ENCODE measurements at places on chromosomes 11 and 22. TPM values are rescaled to one million over a fixed set of nuclear protein-coding genes. Genes with fewer than 3 reads are reported as not detected.

- DNase-seq, result no peak
These were observed 12.6 kb downstream of the OR6Q1 start for GRCh38 chr11:58043379-58043778.

DNA sequence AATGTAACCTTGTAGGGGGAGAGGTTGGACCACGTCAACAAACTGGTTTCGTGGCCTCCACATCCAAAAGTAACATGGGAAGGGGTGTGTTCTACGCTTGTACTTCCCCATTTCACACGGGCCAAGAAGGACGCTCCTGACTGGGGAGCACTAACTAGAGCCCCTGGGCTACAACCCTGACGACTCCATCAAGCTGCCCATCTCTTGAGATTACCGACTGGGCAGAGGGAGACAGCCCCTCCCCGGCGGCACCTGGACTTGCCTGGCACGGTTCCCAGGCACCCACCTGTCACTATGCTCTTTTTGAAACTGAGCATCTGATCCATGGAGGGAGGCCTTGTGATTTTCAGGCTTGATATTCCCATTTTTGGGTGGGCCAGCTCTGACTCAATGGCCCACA, 68.5 kb downstream of the SHANK2 start:
- DNase-seq, result no peak

- DNase-seq, result no peak
These were observed 91.0 kb downstream of the TMPRSS5 start for GRCh38 chr11:113615098-113615497.

Gene KRTAP5-2
- polyA plus RNA-seq, result 0.38 TPM

GRCh38 chr11:26806219-26806618, 84.4 kb upstream of the SLC5A12 start:
- DNase-seq, result no peak

Gene PIH1D2
- polyA plus RNA-seq, result 1.1 TPM

GRCh38 chr22:36055376-36056295, 27.0 kb upstream of the RBFOX2 start:
- DNase-seq, result no peak

DNA sequence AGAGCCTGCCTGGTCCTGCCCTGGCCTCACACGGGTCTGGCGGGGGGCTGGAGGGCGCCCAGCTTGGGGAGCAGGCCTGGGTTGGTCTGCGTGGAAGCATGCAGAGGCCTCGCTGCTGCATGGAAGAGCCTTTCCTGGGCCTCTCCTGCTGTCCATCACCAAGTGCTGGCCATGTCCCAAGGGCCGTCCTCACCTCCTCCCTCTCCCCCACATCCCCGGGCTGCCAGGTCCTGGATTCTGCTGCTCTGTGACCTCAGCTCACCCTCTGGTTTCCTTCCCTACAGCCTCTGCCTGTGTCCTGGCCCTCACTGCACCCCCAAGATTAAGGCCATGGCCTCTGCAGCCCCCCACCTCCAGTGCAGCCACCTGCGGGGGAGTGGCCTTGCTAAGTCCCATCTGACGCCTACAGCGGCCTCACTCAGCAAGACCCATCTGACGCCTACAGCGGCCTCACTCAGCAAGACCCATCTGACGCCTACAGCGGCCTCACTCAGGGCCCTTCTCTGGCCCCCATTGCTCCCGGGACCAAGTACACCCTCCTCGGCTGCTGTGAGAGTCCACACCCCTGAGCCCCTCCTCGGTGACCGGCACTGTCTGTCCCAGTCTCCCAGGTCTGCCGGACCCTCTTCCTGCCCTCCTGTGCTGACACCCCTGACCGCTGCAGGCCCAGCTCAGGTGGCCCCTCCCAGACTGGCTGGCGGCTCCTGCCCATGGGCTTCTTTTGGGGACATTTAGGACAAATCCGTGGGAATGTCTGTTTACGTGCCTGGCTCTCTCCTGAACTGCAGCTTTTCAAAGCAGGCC, 119.5 kb upstream of the B3GAT1 start:
- no peak for DNase-seq

GRCh38 chr11:130653838-130654636, 205.6 kb downstream of the ADAMTS15 start:
- DNase-seq, result no peak

GRCh38 chr11:34251589-34251980, 106.2 kb downstream of the ABTB2 start:
- DNase-seq, result no peak

DNA sequence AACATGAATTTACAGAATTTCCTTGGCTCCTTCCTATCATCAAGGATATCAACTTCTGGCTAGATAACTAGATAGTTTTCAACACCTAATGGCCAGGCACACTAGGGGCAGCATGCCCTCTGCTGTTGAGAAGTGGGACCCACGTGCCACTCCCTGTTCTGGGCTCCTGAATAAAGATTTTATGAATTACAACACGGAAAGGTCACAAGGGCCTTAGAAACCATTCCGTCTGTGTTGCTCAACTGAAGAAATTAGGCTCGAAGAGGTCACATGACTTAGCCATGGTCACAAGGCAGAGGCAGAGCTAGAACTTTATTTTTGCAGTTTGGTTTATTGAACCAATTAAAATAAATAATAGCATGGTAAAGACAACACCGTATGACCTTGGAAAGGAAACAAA, 36.0 kb downstream of the PRCP start:
- DNase-seq, result no peak

DNA sequence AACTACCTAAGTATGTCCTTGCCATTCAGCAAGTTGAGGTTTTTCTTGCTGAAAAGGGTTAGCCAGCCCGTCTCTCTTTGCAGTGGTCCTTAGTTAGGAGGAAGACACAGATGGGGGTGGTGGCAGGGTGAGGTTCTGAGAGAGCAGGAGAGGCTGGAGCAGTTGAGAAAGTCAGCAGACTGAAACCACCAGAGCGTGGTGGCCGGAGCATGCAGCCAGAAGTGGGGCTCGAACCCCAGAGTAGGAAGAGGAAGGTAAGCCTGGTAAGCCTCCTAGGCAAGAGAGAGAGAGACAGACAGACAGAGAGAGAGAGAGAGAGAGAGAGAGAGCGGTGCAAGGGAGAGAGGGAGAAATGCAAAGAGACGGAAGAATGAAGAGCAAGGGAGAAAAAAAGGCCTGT, 9.2 kb upstream of the SCN4B start:
- no peak for DNase-seq

DNA sequence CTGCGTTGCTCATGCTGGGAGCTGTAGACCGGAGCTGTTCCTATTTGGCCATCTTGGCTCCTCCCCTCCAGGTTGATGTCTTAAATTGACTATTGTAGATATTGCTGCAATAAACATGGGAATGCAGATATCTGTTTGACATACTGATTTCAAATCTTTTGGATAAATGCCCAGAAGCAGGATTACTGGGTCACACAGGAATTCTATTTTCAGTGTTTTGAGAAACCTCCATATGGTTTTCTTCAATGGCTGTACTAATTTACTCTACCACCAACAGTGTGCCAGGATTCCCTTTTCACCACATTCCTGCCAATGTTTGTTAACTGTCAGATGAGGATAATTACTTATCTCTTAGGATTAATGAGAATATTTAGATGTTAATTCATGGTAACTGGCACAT, 467.0 kb downstream of the LUZP2 start:
- no peak for DNase-seq

Gene ALDH3B2
- polyA plus RNA-seq, result not detected

DNA sequence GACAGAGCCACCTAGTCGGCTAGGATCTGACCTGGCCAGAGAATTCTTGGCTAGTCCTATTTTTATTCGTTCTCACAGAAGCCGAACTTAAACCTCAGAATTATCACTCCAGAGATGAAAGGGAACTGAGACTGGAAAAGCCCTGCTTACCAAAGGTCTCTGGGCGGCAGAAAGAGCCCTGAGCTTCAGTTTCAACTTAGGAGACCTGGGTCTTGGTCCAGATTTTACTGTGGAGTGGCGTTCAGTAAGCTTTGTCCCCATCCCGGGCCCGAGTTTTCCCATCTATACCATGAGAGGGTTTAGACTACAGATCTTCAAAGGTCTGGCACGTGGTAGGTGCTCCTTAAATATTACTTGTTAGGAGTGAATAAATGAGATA, 516 bp downstream of the NEU3 start:
- DNase-seq, result no peak

Gene C11orf97
- not detected for polyA plus RNA-seq

- DNase-seq, result no peak
These were observed 48.8 kb downstream of the PACS1 start for GRCh38 chr11:66118847-66119246.

DNA sequence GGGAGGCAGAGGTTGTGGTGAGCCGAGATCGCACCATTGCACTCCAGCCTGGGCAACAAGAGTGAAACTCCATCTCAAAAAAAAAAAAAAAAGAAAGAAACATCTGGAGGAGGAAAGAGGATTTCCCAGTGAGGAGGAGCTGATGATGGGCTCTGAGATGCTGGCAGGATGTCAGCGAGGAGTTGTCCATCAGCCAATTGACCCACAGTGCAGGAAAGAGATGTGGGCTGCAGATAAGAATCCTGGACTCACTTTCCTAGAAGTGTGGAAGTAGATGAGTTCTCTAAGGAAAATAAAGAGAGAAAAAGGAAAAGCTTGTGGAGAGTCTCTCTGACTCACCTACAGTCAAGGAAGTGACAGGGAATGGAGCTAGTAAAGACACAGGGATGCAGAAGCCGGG, 9.7 kb downstream of the IZUMO1R start:
- no peak for DNase-seq

DNA sequence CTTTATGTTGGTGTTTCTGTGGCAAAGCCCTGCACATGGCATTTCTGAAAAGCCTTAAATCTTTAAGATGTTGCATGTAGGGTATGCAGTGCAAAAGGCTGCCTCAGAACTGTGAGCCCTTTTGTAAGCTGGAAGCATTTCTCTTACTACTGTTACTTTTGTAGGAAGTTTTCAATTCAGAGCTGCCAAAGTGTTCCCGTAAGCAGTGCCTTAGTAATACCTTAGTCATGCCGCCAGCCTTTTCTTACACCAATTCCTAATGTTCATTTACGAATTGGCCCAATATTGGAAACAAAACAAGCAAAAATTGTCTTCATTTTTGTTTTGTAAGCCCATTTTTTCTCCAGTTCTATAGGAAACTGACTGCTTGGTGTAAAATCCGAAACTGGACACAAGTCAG, 67.4 kb upstream of the RASSF10 start:
- DNase-seq, result no peak

DNA sequence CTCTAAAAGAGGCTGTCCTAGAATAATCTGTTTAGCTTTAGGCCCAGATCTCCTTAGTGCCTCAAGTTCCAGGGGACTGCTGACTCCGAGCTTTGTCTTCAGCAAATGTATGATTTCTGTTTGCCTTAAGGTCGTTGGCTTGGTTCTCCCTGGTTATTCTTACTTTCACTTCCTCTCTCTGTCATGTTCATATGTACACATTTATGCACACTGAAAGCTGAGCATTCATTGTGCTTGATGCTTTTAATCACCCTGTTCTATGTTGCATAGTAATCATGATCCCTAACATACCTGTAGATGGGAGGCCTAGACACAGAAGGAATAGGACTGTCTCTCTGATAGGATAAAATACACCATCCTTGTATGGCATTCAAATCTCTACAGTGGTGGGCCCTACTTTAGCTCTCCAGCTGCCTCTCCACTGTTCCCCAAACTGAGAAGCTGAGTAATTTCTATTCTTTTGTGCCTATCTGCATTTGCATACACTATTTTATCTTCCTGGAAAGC, 7.2 kb downstream of the PPFIBP2 start:
- DNase-seq, result no peak

DNA sequence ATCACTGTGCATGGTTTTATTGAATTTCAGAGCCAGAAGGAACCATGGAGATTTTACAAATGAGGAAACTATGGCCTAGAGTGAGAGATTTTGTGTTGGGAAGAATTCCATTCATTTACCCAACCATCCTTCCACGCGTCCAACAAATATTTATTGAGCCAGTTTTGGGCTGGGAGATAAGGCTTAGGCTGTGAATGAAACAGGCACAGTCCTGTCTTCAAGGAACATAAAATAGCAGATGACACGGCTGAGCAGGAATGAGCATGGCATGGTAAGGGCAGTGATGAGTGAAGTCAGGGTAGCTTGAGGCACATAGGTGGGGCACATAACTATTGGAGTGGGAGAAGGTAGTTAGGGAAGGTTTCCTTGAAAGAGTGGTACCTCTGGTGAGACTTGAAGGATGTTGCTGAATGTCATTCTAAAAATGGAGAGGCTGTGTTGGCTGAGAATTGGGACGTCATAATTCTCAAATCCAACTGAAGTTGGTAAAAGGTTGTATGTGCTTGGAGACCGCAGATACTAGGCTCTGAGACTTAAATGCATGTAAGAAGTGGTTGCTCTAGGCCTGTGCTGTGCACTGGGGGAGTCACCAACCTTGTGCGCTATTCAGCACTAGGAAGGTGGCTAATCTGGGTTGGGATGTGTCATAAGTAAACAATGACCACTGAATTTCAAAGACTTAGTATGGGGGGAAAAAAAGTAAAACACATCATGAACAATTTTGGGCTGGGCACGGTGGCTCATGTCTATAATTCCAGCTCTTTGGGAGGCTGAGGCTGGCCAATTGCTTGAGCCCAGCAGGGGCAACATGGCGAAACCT, 51.9 kb downstream of the TEAD1 start:
- no peak for DNase-seq

GRCh38 chr11:92709329-92709728, 260.1 kb upstream of the MTNR1B start:
- no peak for DNase-seq

GRCh38 chr11:100876815-100877520, 189.9 kb downstream of the ARHGAP42 start:
- peak; percentile 39 for DNase-seq

DNA sequence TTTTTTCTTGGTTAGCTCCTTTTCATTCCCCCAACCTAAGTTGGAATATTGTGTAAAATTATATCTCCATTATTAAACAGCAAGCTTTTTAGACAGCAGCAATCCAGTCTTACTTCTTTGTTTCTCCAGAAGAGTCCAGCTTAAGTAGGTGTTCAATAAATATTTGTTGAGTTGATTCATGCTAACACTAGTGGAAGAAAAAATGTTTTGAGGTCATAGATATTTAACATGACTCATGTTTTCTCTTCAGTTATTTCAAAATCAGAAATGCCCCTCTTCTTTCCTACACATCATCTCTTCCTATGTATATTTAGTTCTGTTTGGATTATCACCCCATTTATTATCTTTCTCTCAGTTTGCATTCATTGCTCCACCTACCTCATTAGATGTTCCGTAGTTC, 20.3 kb downstream of the CCDC83 start:
- no peak for DNase-seq

DNA sequence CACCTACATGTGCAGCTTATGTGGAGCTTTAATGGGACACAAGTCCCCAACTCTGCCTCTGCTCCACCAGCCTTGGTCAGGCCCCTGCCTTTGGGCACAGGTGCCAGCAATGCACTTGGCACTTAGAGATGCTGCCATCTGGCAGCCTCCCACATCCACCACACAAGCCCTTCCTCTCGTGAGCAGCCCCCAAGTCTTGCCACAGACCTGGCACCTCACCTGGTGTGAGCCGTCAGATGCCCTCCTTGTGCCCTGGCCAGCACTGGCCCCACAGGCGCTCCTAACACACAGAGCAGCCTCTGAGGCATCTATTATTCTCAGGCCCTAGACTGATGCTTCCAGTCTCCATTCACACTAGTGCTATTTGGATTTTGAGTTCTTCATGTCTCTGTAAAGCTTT, 24.5 kb upstream of the SERPIND1 start:
- DNase-seq, result no peak

GRCh38 chr11:66689661-66690590, 12.2 kb upstream of the RBM4B start:
- DNase-seq, result no peak

GRCh38 chr11:62602141-62603071, 741 bp upstream of the MTA2 start:
- no peak for DNase-seq

Gene RAB39A
- 0.44 TPM for polyA plus RNA-seq
